ENCODE measurements at places on chromosomes 6 and 20.

GRCh38 chr20:8858181-8858787 is 210.6 kb upstream of the PLCB4 start:
- DNase-seq, result no peak

GRCh38 chr6:87944541-87944954 is 103.1 kb upstream of the SPACA1 start:
- DNase-seq, result no peak

GRCh38 chr20:47534405-47534804 is 32.7 kb downstream of the NCOA3 start:
- DNase-seq, result no peak

DNA sequence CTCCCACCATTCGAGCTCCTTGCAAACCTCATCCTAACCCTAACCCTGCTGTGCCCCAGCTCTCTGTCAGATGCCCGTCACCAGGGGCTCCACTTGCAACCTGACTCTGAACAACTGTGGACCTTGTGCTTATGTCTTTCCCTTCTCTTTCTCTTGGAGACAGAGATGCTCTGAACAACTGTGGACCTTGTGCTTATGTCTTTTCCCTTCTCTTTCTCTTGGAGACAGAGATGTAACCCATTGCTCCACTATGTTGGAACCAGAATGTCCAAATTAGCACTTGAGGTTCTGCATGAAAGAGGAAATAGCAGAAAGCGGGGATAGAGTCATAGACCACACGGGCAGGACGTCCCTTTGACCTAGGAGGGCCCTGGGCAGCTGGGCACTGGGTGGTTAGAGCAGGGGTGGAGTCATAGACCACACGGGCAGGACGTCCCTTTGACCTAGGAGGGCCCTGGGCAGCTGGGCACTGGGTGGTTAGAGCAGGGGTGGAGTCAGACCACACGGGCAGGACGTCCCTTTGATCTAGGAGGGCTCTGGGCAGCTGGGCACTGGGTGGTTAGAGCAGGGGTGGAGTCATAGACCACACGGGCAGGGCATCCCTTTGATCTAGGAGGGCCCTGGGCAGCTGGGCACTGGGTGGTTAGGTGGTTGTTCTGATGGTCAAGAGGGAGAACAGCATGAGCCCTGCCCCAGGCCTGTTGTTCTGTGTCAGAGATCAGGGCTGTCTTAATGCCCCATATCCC is 22.2 kb downstream of the PCMTD2 start:
- no peak for DNase-seq

DNA sequence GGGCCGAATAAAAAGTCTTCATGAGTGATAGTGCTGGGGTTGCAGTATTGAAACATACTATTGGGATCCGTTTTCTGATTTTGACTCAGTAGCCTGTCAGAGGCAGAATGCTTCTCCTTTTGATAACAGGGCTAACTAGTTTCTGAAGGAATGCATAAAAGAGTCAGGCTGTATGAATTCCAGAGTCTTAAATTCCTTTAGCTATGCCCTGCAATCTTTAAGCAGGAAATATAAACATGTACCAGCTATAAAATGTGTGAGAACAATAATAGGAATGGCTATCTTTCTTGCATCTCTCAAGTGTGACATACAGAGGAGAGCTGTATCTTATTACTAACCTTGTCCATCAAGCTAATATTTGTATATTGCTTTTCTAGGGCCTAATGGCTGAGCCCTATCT is 917.1 kb downstream of the KIF16B start:
- DNase-seq, result no peak

DNA sequence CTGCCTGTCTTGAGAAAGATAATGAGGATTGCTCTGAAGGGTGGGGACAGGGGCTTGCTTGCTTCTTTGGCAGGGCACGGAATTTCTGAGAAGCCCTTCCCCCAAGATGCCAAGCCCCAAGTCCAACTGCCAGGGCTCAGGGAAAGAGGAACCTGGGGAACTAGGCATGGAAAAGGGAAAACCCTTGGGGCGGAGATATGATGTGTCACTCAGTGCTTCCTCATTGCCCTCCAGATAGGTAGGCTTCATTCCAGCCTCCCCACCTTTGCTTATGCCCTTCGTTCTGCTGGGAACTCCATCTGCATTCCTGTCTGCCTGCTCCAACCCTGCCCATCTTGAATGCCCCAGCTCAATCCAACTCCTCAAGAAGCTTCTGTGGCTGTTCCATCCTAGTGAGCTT is 61.2 kb downstream of the VEGFA start:
- no peak for DNase-seq

DNA sequence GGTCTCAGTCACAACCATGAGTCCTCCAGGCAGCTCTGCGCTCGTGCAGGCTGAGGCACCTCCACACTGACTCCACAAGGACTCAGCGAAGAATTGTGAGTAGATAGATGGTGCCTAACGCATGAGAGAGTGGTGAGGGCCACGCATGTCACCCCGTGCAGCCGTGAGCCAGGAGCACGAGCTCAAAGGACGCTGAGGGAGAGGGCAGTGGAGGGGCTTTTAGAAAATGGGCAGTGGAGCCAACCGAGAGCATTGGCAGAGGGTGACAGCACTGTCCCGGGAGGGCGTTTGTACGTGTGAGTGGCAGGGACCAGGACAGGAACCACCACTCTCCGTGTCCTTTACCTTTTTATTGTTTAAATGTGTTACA is 105.6 kb downstream of the PSMB1 start:
- DNase-seq, result no peak

- no peak for DNase-seq
These were observed 75.9 kb downstream of the ERMARD start for GRCh38 chr6:169827290-169827717.

- no peak for DNase-seq
These were observed 50.5 kb downstream of the HLA-A start for GRCh38 chr6:29992807-29993206.

DNA sequence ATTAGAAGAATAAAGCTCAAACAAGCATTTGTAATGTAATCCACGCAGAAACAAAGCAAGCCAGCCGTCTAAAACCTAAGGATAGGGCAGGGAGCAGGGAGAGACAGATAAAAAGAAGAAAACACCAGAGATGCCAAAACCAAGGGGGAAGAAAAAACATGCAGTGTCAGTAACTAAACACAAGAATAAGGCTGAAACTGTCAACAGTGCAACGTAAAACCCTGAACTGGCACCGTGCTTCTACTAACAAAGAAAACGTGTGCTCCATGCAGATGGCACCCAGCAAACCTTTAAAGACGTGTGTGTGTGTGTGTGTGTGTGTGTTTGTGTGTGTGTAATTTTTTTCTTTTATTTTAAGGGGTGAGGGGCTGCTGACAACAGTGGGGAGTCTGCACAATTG is 88.4 kb upstream of the TAB2 start:
- DNase-seq, result no peak

DNA sequence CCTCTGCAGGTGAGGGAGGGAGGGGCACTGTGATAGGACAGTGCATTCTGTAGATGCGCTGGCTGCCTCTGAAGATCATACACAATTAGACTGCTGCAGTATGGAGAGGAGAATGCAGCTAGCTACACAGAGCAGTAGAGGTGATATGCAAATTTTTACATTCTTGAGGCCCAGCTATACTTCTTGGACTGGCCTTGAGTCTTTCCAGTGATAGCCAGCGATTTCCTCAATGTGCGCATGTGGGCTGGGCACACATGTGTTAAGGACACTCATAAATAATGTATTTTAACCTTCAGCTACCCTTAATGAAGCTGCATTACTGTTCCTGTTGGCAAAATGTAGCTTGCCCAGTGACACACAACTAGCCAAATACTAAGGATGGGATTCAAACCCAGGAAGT is 19.0 kb downstream of the TTPAL start:
- DNase-seq, result no peak

DNA sequence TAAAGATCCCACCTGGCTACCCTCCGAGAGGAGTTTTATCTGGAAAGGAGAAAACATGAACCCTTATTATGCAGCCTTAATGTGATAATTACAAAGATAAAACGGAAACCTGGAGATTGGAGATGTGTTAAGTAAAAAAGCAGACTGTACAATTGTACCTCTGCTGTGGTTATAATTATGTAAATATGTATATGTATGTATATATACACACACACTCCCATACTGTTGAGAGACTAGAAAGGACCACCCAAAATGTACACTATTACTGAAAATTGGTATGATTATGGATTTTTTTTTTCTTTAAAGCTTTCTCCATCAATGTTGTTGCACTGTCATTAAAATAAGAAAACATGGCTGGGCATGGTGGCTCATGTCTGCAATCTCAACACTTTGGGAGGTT is 72.1 kb upstream of the BCLAF1 start:
- DNase-seq, result no peak

DNA sequence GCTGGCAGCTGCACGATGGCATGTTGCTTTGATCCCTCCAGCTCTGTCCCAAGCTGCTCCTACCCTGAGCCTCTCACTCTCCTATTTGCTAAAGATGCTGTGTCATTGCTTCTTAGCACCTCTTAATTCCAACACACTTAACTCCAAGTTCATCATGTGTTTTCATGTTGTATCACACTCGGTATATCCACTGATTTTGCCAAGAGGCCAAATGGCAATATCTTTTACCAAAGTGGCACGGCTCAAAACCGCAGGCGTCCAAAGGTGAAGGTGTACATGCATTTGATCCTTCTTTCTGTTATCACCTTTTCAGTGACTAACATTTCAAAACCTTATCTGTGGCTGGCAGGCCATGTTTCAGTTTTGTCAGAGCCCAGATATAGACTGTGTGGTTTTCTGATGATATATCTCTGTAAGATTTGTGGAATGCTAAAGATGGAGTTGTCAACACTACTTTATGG is 217.0 kb downstream of the TBX18 start:
- DNase-seq, result no peak

DNA sequence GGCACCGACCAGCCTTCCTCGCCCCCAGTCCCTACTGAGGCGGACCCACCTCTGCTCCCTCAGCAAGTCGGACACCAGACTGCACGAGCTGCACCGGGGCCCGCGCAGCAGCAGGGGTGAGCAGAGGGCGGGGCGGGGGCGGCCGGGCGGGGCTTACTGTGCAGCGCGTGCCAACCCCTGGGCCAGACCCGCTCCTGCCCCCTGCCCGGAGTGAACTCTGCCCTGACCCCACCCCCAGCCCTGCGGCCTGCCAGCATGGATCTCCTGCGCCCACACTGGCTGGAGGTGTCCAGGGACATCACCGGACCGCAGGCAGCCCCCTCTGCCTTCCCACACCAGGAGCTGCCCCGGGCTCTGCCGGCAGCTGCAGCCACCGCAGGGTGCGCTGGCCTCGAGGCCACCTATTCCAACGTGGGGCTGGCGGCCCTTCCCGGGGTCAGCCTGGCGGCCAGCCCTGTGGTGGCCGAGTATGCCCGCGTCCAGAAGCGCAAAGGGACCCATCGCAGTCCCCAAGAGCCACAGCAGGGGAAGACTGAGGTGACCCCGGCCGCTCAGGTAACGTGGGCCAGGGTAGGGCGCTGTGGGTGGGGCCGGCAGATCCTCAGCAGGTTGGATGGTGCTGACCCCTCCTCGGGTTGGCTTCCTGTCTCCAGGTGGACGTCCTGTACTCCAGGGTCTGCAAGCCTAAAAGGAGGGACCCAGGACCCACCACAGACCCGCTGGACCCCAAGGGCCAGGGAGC is 1.5 kb upstream of the SLC2A4RG start:
- no peak for DNase-seq

- no peak for DNase-seq
These were observed 318.0 kb downstream of the DOK5 start for GRCh38 chr20:54793291-54793992.

DNA sequence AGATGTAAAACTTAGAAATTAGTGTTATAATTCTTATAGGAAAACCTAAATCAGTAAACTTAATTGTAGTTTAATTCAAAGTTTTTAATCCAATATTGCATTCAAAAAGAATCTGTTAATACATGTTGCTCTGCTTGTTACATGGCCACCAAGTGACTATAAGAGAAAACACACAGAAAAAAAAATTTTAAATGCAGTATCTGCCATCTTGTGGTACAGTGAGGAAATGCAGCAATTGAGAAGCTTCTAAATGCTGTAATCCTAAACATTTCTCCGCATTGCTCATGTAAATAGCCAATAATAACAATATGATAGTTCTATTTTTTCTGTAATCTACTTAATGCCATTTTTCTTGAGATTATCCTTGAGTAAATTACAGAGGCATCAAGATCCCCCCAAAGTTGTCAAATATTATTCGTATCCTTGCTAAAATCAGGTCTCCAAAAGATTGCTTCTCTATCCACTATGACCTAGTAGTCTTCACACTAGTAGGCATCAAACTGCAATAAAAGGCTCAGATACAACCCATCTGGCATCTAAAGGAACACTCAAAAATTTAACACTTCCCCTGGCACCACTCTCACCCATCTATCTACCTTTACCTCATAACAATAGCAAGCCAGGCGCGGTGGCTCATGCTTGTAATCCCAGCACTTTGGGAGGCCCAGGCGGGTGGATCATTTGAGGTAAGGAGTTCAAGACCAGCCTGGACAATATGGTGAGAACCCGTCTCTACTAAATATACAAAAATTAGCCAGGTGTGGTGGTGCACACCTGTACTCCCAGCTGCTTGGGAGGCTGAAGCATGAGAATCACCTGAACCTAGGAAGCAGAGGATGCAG is 34.6 kb downstream of the HDAC2 start:
- no peak for DNase-seq
